NCI-H1436 (cell line): ENCODE measurements at places on chromosomes 7 and 10.
A peak's percentile ranks its signal among the peaks of the same experiment; 100 is the strongest.

GRCh38 chr7:22688084-22688483 is 38.9 kb upstream of the IL6 start:
- DNase-seq = no peak

DNA sequence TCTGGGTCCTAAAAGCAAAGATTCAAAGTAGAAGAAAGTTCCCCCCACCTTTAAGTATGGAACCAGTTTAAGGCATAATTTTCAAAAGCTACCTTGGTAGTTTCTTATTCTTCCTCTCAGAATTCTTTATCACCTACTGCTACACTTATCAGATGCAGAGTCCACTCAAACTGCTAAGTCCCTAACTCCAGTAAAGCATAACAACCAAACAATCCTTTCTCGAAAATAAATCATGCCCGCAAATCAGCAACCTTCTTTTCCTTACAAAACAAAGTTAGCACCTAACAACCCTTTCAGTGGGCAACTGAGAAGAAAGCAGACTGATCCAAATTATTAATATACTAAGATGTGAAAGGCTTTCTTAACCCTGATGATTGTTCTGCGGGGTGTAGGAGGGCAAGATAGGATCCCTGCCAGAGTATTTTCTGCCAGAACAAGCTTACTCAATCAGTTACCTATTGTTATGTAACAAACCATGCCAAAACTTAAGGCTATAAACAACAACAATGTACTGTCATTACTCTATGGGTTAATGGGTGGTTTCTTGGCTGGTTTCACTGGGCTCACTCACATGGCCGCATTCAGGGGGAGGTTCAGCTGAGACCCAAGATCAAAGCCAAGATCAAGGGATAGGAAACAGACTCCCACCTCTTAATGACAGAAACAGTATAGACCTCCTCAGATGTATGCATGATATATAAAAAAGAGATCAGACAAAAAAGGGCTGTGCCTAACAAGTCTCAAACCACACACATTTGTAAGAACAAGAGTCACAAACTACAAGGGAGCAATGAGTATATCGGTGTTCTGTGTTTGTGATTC is 42.0 kb downstream of the CCDC6 start:
- DNase-seq = no peak

DNA sequence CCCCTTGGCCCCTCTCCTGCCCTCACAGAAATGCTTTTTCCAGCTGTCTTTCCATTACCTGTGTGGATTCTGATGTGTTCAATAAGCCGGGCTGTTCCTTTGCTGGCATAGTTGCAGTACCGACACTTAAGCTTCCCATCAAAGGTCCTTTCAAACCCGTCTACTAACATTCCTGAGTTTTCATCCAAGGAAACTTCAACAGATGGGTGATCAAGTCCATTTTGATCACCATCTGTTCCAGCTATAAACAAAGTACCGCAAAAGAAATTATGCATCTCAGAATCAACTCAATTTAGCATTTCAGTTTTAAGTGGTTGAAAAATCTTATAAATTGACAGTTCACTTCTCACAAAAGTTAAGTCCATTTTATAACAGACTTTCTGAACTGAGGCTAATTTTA is 12.7 kb downstream of the IKZF5 start:
- DNase-seq = no peak

DNA sequence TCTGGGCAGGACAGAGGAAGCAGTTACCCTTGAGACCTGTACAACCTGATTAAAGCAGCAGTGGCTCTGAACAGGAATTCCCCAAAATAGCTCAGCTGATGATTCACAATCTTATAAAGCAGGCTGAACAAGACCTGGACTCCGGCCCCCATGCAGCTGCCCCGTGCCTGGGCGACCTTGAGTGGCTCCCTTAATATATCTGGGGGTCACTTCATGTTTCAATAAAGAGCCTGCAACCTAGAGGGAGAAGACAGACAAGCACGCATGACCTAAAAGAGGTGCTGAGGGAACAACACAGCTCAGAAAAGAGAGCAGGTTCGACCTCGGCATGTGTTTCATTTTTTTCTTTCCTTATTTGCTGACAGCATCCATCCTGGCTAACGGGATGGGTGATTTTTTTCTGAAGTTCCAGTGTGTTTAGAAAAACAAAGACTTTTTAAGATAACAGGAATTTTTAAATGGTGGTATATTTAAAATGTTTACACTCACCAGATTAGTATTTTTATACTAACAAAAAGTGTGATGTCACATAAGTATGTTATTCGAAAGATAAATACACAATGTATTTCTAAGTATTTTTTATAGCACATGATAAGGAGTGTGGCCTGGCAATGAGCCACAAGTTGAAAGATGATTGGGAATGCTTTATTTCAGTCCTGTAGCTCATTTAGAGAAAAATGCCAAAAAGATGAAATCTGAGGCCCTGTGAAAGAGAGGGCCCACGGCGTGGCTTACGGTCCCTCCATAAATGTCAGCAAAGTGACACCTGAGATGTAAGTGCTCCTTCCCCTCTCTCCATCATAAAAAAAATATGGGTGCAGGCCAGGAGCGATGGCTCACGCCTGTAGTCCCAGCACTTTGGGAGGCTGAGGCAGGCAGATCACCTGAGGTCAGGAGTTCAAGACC is 161.3 kb downstream of the SLIT1 start:
- no peak for DNase-seq

DNA sequence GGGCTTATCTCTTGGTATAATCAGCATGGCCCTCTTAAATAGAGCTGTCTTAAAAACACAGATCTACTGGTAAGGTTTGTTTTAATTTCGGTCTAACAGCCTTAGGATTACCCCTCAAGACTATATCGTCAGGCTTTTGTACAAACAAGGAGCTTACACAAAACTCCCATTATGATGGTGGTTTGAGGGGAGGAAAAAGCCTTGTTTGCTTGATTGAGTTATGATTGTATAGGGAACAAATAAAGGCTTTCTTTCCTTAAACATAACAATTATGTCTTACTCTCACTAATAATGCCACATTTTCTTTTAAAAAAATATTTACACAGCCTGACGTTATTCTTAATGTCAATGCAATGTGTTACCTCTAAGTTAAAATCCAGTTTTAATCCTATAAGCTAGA is 188.8 kb upstream of the TCF7L2 start:
- peak; percentile 54 for DNase-seq

DNA sequence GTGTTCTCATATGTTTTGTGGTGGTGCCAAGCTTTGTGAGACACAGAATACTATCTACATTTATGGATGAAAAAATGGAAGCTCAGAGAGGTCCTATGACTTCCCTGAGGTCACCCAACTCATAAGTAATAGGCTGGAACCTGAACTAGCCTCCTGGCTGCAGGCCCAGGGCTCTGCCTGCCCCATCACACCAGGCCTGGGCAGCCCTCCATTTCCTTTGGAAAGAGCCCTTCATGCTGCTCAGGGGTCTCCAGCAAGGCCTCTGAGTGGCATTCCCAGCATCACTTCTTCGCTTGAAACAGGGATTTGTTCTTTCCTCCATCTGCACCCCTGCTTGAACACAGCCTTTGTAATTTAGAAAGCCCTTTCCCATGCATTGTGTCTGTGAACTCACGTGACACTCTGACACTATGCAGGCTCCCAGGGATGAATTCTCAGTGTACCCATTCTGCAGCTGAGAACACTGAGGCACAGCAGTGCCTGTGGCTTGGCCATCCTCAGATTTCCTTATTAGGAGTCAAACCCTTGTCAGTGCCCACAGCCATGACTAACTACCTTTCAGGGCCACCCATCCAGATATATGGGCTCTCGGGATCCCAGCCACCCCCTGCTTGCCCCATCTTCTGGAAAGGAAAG is 127.8 kb upstream of the PPIF start:
- DNase-seq = no peak

GRCh38 chr7:1919539-1920265 is 249.6 kb downstream of the ELFN1 start:
- DNase-seq = no peak

DNA sequence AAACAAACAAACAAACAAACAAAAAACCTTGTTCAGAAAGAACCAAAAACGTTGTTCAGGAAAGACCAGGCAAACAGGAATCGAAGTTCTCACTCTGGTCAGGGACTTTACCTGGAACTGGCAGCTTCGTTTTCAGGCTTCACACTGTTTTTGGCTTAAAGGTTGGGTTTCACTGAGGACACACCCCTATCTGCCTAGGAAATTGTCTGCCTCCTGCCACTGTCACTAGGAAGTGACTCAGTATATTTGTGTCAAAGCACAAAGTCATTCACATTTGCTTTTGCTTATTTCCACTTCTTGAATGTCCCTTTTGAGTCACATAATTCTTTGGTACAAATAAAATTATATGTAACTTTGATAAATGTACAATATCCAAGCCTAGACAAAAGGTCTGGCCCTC is 37.9 kb downstream of the PNLIPRP3 start:
- no peak for DNase-seq

DNA sequence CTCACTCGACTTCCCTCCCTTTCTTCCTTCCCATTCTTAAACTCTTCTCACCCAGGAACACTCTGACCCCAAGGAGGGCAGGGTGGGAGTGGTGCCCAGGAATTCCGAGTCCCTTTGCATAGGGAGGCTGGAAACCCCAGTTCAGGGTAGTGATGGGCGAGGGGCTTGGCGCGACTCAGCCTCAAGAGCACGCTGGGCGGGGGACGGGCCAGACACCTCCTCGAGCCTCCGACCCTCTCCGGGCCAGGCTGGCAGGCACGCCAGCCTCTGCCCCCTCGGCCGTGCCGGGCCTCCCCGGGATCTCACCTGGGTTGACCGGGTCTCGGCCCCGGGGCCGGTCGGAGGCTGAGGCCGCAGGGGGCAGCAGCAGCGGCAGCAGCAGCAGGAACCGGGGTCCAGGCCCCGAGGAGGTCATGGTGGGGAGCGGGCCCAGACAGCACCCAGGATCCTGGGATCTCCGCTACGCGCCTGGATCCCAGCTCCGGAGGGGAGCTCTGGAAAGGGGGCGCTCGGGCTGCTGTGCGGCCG is 457 bp downstream of the PLOD3 start:
- DNase-seq = no peak

DNA sequence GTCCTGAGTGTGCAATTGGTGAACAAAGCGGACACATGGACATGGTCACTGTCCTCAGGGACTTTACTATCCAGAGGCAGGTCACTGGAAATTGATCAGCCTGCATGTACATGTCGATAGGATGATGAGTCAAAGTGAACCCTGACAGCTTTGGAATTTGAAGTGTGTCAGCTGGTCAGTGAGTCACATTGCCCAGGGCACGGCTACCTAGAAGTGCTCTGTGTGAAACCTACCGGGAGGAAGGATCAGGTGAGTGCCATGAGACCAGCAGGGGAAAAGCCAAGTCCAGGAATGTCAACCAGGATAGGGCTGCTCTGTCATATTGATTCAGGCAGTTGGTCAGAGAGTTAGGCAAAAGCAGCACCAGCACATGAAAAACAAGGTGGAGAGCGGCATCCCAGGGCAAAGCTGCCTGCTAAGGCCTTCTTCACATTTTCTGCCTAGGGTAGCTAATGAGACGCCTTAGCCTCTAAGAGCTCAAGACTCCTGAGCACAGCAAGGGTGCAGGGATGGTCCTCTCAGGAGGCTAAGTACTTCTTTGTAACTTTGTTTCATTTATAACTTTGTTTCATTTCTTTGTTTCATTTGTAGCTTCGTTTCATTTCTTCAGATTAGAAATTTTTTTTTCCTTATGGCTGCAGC is 19.4 kb upstream of the PDCD4 start:
- DNase-seq = no peak

DNA sequence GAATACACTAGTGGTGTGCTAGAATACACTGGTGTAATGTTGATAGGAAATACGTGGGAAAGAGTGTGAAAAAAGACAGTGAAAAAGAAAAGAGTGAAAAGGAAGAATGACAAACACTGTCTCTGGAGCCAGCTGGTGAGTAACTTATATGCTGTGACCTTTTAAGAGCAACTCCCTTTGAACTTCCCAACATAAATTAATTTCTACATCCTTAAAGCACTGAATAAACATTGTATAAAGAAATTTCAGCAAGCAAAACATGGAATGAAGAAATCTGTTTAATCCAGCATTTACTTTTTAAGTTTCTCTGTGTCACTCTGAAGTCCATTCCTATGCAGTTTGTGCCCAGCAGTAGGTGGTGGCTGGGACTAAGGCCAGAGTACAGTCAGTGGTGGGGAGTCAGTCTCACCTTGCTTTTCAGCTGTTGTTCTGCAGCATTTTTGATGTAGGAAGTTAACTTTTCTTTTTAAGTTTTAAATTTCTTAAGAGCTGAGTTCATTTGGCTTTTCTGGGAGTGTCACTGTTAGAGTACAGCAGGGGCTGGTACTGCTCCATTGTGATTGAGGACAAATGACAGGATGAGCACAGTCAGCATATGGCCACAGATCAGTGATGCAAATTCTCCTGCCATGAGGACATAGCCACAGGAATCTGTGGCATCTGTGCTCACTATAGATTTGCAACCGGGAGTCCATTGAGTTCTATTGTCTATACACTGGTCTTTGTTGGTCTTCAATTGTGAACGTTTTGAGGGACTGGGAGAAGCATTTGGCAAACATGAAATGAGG is 321.8 kb downstream of the ZNF248 start:
- DNase-seq = no peak

DNA sequence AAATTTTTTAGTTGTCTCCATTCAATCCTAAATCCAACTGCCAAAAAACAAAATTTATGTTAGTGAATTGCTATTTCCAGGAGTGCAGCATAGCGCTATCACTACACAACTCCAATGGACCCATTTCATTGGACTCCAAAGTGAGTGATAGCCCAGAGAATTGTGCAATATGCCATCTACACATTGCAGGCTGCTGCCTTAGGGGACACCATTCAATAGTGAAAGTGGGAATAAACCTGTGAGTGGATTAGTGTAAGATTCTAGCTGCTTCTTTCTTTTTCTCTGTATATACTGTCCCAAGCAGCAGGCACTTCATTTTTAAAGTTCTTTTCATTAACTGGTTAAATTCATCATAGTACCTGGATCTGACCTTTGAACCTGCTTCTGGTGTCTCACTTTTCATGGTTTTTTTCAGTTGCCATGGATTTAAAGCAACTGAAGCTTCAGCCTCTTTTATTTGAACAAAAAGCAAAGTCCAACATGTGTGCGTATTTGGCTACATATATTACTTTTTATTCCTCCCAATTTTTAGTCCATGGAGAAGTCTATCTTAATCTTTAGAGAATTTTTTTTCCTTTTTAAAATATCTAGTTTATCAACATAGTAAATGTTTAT is 97.3 kb downstream of the DGKB start:
- DNase-seq = no peak

DNA sequence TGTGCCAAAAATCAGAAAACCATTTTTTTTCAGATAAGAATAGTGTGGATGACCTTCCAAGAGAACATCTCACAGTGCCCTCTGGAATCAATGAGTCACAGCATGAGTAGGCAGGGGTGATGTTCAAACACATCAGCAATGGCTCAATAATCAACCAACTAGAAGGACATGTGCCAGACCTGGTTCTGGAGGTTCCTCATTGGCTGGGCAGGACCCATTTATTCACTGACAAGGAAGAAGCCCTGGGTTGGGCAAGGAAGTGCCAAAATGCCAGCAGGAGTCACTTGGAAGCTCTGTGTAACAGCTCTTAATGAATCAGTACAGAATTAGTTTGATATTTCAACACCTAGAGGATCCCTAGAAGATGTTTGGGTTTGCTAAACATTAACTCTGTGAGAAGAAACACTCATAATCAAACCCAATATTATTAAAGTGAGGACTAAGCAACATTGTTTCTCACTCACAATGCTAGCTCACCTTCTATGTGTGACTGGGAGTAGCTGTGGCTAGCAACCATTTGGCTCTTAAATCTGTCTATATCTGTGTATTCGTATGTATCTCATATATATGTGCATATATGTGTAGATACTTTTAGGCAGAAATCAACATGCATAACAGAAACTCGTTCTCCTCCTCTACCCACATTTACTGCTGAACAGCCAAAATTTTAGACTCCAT is 72.3 kb upstream of the APBB1IP start:
- no peak for DNase-seq

GRCh38 chr10:108771106-108771505 is 1152.2 kb downstream of the XPNPEP1 start:
- DNase-seq = no peak

- DNase-seq = peak; percentile 38
Observed at GRCh38 chr7:77651575-77652162, 44.6 kb upstream of the RSBN1L start.
